ENCODE measurements at places on chromosomes 16 and 17.
A peak's percentile ranks its signal among the peaks of the same experiment; 100 is the strongest.

DNA sequence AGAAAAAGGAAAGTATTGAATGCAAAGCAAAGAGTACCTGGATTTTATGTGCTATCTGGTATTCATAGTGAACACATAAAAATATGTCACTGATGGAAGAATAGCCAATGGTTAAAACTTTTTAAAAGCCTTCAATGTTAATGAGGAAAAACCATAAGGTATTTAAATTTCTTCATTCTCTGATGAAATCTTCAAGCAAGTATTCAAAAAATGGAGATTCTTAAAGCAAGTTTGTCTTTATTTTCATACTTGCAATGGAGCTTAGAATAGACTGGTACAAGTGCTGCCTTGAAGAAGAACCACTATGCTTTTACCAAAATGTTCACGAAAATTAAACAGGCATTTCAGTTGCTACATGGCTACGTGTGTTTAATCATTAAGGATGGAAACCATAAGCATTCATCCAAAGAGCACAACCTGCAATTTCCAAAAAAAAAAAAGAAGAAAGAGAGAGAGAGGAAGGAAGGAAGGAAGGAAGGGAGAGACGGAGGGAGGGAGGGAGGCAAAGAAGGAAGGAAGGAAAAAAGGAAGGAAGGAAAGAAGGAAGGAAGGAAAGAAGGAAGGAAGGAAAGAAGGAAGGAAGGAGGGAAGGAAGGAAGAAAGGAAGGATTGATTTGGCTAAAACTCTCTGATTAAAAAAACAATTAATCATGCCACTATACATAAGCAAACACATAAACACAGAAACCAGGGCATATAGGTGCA is 17.6 kb downstream of the HS3ST3A1 start:
- DNase-seq = no peak

- peak; percentile 67 for DNase-seq
Observed at GRCh38 chr16:24848065-24848464, 2.3 kb downstream of the SLC5A11 start.

GRCh38 chr17:68771867-68772515 is 170.8 kb upstream of the FAM20A start:
- DNase-seq = peak; percentile 56

DNA sequence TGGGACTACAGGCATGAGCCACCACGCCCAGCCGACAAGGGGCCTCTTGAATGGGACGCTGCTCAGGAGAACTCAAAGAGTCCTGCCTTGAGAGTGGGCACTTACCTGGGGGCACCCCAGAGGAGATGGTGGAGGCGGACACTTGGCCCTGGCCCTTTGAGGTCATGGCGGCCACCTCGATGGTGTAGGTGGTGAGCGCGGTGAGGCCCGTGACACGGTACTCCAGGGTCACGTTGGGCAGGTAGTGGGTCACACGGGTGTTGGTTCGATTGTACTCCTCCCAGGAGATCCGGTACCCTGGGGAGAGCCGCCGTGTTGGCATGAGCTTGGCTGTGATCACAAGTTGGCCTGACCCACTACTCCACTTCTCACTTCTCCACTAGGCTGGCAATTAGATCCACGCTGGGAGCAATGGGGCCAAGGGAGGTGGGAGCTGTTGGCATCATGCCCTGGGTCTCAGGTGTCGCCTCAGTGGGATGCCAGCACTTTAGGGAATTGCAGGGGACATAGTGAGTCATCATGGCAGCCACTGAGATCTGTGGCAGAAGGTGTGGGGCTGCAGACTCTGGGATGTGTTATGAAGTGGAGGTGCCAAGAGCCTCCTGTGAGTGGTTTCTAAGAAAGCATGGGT is 89.2 kb upstream of the CDC42EP4 start:
- no peak for DNase-seq

DNA sequence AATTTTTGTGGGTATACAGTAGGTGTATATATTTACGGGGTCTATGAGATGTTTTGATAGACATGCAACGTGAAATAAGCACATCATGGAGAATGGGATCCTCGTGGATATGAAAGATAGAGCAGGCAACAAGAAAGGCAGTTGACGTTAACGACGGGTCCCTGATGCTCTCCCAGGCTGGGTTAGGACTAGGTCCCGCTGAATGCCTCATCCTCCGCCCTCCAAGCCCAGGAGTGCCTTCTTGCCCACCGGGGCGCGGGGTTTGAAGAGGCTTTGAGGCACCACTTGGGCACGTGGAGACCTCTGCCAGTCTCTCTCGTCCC is 9.5 kb upstream of the ZFP90 start:
- DNase-seq = no peak

DNA sequence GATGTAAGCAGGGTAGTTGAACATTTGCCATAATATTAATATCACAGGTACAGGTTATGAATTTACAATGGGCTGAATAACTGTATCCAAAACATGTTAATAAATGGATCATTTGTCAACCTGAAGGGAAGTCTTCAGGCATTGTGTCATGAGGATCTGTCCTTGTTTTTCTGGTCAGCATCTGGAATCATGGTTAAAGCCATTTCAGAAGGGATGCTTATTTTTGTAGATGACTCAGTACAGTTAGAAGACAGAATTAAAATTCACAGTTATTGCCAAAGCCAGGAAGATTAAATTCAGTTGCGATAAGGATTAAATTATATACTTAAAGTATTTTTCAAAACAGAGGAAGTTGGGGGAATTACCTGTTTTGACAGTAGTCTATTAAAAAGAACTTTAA is 8.0 kb downstream of the PSMD11 start:
- DNase-seq = no peak

GRCh38 chr17:75105126-75106080 is 4.4 kb upstream of the ARMC7 start:
- DNase-seq = peak; percentile 40

DNA sequence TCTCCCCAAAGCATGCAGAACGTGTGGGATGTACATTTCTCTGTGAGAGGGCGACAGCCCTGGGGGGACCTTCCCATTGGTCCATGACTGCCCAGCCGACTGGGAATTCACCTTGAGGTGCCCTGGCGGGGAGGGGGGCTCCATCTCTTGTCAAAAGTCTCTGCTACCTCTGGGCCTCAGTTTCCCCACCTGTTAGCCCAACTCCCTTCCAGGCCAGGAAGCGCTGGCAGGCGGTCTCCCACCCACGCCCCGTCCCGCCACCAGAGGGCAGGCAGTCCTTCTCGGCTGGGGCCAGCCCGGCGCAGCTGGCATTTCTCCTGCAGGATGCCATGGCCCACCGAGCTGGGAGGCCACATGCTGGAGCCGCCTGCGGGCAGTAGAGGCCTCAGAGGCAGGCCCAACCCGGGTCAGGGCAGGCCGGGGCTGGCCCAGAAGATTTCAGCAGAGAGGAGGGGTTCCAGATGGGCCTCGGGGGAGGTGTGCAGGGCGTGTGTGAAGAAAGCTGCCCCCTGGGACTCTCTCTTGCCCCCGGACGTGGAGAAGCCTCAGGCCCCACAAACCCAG is 16.6 kb downstream of the CD7 start:
- DNase-seq = peak; percentile 59

DNA sequence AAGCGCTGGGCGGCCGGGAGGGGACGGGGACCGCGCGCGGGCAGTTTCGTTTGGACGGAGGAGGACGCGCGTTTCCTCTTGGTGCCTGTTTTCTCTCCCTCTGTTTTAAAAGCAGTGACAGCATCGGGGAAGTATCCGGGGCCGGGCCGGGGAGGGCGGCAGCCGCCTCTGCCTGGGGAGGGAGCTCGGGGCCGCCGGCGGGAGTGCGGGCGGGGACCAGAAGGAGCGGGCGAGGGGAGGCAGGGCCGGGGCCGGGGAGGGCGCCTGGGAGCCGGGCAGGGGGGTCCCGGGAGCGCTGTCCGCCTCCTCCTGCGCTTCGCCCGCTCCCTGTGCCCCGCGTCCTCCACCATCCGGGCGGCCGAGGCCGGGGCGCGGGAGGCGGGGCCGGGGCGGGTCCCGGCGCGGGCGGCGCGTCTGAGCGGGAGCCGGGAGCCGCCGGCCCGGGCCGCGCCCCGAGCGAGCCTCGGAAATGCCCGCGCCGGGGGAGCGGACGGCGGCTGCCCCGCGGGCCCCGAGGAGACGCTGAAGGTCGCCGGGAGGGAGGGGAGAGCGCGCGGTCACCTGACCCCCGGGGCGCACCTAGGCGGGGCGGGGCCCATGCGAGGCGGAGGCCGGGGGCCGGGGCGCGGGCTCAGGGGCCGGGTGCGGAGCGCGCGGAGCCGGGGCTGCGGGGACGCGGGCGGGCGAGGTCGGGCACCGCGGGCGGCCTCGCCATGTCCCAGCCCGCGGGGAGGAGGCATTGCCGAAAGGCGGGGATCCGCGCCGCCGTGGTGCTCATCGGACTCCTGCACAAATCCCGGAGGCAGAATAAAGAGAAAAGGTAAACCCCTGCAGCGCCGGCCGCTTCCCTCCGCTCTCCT is 57.3 kb downstream of the RAP1GAP2 start:
- peak; percentile 73 for DNase-seq

Measured in fibroblast of skin of back (primary cell).